ENCODE measurements at places on chromosomes 13 and 19.

DNA sequence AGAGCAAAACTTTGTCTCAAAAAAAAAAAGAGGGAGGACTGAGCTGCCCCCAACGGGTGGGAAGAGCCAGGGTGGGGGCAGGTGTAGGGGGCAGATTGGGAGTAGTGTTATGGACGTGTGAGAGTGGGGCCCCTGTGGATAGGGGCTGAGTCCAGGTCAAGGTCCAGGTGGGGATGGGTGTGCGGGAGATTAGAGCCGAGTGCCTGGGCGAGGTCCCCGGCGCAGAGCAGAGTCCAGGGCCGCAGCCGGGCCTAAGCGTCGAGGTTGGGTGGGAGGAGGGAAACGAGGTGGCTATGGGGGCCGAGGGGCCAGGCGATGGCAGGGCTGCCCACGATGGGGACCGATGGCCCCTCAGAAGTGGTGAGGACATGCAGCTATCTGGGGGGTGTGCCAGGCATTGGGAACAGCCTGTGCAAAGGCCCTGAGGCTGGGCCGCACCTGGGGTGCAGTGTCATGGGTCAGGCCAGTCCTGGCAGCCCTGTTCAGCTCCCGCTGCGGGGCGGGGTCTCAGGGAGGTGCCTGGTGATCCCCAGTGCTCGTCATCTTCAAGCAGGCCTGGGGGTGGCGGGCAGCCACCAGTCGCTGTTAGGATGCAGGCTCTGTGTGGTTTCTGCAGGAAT, 12.3 kb upstream of the MISP start:
- DNase-seq: no peak

DNA sequence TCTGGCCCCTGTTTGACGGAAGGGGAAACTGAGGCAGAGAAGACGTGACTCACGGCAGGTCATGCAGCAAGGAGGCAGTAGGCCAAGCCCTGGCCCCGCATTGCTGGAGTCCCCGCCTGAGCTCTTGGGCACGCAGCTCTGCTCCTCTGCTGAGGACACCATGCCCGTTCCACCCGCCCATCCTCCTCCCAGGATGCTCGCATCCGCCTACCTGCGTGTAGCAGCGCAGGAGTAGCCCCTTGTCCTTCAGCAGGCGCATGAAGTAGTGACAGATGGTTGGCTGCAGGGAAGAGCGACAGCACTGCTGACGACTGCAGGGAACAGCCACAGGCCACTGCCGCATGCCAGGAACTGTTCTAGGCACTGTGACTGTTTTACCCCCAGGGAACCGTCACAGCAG, 10.5 kb downstream of the SIRT2 start:
- DNase-seq: no peak

DNA sequence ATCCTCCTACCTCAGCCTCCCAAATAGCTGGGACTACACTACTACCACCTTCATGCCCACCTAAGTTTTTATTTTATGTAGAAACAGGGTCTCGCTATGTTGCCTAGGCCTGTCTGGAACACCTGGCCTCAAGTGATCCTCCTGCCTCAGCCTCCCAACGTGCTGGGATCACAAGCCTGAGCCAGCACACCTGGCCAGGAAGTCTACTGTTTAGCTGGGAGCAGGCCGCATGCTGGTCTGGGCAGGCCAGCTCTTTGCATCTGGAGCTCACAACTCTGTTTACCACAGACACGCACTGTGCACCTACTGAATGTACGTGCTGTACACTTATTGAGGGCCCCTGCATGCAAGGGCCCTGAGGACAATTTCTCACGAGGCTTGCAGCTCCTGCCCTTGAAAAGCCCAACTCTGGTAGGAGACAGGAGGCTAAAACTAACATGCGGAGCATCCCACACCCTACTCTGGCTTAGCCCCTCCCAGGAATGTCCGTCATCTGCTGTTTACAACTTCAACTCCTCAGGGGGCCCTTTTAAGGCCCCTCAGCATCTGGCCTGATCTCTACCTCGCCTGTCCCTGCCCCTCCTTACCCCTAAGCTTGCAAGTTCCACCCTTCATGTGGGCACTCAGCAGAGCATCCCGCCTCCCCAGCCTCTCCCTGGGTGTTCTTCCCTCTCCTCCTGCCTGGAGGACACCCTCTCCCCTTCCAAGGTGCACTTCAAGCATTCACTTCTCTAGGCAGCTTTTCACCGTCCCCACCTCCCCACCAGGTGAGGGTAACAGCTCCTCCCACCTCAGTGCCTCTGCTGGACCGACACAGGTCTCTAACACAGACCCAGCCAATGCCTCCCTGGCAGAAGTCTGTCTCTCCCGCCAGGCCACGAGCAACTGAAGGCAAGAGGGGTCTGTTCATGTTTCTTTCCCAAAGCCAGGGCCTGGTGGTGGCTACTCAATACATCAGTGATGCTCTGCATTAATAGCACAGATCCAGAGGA, 114.2 kb upstream of the UQCRFS1 start:
- DNase-seq: no peak

DNA sequence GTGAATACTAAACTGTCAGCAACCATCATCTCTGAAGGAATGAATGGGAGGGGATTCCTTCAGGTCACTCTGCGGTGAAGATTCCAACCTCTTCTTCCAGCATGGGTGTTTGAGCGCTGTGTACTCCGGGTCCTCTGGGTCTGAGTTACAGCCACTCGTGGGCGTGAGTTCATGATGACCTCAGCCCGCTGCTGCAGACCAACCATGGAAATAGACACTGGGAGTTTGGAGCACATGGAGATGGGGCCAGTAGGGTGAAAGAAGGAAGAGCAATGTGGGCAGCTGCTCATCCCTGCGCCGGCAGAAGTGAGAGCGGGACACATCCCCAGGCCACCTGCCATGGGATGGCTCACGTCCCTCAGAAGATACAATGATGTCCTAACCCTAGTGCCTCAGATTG, 16.8 kb upstream of the RAB20 start:
- DNase-seq: no peak

DNA sequence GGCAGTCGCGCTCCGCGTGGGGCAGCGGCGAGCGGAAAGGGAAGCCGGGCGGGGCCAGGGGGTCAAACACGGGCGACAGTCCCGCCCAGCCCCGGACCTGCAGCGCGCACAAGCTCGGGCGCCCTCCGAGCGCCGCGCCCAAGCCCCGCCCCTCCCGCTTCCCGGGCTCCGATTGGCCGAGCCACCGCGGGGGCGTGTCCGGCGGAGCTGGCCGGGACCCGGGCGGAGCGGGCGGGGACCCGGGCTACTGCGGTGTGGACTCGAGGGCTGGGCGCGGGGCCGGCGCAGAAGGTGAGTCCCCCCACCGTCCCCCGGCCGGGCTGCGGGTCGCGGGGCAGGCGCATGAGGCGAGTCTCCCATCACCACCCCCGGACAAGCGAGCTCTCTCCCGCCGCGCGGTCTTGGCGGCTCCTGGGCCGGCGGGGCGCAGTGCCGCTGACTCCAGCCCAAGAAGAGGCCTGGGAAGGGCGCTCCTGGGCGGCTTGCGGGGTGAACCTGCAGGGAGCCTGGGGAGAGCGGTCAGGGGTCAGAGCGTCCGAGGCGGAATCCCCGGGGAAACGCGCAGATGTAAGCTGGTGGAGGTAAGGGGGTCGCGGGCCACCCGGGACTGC, at the start of gene PLEKHF1:
PLEKHF1 (plus strand) TSS at position 247 of the 611 bp plus-strand sequence. CDS start 8,379 bp downstream, outside the sequence.
- DNase-seq: peak; percentile 73

DNA sequence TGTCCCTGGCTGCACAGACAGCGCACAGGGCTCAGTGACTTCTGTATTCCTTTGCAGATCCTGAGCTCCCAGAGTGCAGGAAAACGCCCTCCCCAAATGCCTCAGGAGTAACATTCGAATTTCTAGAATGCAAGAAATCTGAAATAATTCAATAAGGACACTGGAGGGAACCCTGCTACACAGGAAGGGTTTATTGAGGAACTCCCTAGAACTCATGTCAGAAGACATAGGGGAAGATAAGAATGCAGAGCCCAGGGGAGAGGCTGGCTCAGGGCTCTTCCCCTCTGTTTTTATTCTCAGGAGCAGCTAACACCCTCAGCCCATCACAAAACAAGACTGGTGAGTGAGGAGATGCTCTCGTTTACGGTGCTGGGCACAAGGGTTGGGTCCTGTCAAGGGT, 6.8 kb downstream of the LILRA1 start:
- DNase-seq: no peak

- DNase-seq: no peak
Measured at GRCh38 chr13:27403203-27403678, 21.2 kb upstream of the GTF3A start.

DNA sequence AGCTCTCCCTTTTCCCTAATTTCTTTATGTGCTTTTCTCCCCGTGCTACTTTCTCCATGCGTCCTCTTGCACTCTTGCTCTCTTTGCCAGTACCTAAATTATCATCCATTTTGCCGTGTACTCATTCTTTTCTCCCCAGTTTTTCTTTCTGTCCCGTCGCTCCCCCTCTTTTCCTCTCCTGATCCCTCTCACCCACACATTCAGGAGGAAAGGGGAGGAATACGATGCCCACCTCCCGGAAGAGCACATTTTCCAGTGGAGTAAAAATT, 821 bp downstream of the ZNF616 start:
- DNase-seq: no peak

DNA sequence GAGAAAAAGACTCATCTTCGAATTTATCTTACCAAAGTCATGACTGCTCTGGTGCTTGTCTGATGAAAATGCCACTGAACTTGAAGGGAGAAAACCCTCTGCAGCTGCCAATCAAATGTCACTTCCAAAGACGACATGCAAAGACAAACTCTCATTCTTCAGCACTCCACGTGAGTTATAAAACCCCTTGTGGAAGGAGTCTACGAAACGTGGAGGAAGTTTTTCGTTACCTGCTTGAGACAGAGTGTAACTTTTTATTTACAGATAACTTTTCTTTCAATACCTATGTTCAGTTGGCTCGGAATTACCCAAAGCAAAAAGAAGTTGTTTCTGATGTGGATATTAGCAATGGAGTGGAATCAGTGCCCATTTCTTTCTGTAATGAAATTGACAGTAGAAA, 19.2 kb upstream of the PHF11 start:
- DNase-seq: no peak

- peak; percentile 37 for DNase-seq
Measured at GRCh38 chr13:75876142-75877050, 240.3 kb downstream of the LMO7 start.

DNA sequence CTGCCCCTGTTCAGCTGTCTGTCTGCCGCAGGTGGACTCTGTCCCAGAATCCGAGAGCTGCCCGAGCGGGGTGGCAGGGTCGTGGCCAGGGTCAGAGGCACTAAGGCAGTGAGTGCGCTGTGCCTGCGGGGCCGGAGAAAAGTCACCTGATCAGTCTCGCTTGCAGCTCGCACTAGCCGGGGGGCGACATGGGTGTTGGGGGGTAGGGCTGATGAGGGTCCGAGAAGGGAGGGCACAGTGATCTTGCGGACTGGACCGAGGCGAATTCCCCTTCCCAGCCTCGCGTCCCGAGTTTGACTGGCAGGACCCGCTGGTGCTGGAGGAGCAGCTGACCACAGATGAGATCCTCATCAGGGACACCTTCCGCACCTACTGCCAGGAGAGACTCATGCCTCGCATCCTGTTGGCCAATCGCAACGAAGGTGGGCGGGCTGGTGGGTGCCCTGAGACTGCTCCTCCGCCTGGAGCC, 627 bp downstream of the GCDH start:
- DNase-seq: no peak

DNA sequence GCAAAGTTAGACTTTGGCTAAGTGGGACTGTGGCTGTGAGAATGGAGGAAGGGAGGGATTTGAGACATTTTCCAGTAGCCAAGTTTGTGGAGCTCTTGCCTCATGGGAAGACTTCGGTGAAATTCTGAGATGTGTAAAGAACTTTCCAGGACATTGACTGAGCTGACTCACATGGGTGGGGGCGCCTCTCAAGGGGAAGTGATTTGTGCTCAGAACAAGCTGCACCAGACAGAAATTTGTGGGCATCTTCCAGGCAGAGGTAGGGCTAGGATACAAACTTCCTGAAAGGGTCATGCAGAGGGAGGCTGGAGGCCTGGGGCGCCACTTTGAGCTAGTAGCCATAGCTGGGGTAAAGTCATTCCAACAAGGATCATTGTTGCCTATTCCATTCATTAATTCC, 9.8 kb upstream of the SIGLEC10 start:
- DNase-seq: no peak

GRCh38 chr13:110347535-110348308, 40.6 kb downstream of the COL4A2 start:
- DNase-seq: no peak

- DNase-seq: no peak
Measured at GRCh38 chr13:92739306-92739818, 487.2 kb upstream of the GPC6 start.

DNA sequence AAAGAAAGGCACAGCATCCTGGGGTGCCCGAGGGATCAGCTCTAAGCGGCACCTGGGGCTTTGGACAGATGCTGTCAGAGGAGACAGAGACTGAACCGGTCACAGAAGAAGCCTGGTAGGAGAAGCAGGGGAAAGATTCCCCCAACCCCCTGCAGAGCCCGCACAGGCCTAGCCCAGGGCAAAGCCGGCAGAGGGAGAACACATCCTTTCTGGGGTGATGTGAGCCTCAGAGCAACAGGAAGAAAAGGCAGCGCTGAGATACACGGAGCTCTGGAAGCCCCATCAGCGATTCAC, 101.2 kb downstream of the CRYL1 start:
- no peak for DNase-seq

GRCh38 chr13:27505792-27506191, 55.4 kb upstream of the MTIF3 start:
- no peak for DNase-seq

GRCh38 chr19:18743784-18744418, 47.2 kb downstream of the COMP start:
- no peak for DNase-seq

- no peak for DNase-seq
Measured at GRCh38 chr19:17125728-17126677, 50.4 kb downstream of the MYO9B start.

GRCh38 chr13:65336087-65336749, 1893.9 kb downstream of the PCDH9 start:
- no peak for DNase-seq

DNA sequence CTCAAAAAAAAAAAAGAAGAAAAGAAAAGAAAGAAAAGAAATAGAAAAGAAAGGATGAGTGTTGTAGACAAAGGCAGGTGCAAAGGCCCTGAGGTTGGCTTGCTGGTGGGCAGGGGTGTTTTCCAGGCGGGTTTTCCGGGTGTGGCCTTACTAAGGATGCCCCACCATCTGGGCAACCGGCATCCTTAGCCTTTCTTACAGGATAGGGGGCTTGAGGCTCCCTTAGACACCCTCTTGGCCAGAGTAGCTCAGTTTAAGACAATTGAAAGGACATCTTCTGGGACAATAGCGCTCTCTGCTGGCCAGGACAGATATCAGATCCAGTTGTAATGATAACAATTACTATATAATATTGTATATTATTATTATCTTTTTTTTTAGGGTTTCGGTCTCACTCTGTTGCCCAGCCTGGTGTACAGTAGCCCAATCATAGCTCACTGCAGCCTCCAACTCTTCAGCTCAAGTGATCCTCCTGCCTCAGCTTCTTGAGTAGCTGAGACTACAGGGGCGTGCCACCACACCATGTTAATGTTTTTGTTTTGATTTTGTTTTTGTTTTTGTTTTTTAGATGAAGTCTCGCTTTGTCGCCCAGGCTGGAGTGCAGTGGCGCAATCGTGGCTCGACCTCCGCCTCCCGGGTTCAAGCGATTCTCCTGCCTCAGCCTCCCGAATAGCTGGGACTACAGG, 1.4 kb upstream of the QTRT1 start:
- DNase-seq: no peak

GRCh38 chr19:5988517-5989387, 10.8 kb upstream of the RANBP3 start:
- no peak for DNase-seq
